Lung (tissue), 17 donors: ENCODE measurements at places on chromosomes 5 and 9.

DNA sequence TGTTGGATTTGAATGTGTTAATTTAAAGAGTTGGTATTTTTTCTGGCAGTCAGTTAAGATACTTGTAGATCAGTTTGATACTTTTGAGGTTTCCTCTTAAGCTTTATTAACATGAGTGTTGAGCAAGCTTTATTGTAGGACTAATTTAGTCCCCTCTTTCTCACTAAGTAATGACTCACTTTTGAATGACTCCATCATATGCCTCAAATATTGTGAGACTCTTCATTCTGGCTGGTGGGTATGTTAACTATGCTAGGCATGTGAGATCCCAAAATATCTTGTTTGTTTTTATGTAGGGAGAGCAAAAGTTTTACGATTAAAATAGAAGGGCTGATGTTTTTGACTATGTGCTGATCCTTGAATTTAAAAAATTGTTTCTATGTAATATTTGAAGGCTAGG is 355.7 kb downstream of the IZUMO3 start:
- no peak for DNase-seq

GRCh38 chr9:79432485-79432884 is 139.3 kb upstream of the TLE4 start:
- no peak for DNase-seq

- DNase-seq, result no peak
Measured at GRCh38 chr5:173310218-173310769, 17.9 kb downstream of the STC2 start.

DNA sequence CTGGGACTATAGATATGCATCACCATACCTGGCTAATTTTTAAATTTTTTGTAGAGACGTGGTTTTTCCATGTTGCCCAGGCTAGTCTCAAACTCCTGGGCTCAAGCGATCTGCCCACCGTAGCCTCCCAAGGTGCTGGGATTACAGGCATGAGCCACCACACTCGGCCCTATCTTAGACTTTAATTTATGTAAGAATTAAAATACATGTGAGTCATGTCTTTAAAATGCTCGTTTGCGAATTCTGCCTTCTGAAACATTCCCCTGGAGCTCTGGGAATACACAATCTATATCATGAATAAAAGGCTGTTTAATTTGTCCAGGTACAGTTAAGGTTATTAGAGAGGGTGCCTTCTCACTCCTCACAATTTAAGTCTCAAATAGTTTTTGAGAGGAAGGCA is 32.8 kb downstream of the RHOBTB3 start:
- no peak for DNase-seq

DNA sequence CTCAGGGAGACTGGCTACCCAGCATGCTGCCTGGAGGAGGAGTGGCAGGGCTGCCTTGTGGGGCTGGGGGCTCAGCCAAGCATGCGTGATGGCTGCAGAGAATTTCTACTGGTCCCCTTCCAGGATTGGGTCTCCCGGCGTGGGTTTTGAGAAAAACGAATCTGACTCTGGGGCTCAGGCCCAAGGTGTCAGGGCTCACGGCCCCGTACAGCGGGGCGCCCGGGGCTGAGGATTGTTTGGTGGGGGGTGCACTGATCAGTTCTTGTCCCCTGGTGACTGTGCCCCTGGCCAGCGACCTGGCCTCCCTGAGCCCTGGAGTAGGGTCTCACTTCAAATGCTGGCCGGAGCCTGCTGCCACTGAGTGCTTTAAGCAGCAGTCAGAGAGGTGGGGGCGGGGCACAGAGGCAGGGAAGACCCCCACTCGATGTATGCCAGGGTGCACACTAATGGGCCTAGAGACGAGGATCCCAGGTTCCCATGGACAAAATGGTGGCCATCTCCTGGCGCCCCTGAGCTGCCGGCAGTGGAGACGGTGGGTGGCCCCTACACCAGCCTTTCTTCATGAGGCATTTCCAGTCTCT is 45.5 kb upstream of the RNU6ATAC start:
- DNase-seq, result peak; percentile 3

GRCh38 chr9:14412775-14413174 is 98.8 kb upstream of the NFIB start:
- DNase-seq, result no peak

DNA sequence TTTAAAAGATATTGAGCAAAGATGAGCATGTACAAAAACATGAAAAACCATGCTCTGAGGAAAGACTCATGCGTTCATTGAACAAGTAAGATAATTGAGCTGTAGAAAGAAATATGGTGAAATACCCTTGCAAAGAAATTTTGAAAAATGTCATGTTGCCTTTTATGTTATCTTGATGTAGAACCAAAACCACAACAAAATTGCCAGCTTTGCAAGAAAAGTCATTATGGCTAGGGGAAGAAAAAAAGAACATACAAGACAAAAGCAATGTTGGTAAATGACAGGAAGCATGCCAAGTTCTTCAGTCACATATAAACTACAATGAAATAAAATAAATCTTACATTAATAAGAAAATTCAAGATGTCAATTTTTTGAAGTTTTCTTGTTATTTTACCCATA is 368.0 kb downstream of the IRX1 start:
- DNase-seq, result no peak

DNA sequence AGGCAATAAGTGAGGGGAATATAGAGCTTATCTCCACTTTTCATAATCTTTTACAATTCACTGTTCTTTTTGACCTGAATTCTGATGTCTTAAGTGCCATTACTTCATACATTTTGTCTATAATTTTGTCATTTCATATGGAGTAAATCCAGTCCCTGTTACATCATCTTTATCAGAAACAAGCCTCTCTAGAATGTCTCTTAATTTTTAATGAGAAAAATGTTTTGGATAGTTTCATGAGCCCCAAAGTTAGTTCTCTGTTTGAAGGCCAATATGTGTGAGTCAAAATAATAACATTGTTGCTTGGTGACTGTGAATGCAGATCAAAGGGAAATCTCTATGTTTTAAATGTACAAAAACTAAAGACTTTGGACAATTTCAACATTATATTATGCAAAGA is 329.6 kb upstream of the ARRDC3 start:
- DNase-seq, result no peak

GRCh38 chr5:114360816-114361723 is 800 bp upstream of the KCNN2 start:
- DNase-seq, result peak; percentile 42

DNA sequence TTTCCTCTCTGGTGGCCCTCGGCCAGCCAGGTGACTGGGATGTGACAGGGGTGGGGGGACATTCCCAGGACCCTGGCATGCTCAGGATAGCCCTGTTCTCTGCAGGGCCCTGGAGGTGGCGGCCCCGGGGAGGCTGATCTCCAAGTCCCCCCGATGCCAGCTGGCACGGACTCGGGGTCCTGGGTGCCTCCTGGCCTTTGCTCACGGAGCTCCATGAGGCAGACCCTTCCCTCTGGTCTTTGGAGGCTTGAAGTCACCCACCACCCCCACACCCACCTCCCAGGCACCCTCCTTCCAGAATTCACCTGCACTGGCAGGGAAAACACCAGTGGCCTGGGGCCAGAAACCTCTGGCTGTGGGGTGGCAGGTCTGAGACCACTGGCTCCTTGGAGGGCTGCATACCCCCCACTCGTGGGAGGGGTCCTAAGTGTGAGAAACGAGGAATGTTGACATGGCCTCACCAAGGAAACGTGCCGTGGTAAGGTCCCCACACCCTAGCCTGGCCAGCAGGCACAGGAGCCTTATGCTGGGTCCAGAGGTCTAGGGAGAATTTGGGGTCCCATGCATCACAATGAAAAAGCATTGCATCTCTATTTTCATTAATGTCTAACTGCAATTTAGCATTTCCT is 130.8 kb upstream of the FAM120A start:
- DNase-seq, result no peak

- no peak for DNase-seq
Measured at GRCh38 chr9:3751125-3751758, 225.4 kb upstream of the RFX3 start.

DNA sequence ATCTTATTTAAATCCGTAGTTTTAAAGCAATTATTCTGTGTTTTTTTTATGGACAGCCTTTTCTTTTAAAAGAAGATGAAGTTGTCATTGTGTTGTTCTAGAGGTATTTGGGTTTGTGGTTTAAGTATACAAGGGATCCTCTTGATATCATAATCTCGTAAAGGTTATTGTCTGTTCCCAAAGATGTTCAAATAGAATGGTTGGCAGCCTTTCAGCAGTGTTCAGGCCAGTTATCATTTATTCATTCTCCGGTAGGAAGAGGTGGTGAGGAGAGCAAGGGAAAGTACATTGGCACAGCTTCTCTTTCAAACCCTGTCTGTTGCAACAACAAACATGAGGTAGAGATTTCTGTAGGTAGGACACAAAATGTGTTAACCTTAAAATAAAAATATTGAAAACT is 147.0 kb downstream of the FOCAD start:
- no peak for DNase-seq

DNA sequence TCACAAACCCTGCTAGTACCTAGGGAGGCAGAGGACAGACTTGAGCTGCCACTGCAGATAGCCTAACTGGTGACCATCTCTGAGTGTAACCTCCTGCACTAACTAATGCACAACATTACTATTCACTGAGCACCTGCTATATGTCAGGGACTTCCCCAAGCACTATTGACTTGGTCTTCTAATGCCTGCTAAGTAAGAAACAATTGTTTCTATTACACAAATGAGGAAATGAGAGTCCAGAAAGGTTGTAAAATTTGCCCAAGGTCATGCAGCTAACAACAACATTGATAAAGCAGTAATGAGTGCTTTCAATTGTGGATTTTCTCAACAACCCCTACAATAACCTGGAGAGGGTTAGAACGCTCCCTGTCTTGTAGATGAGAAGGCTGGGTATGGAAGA is 183.7 kb downstream of the ZNF462 start:
- DNase-seq, result no peak

- no peak for DNase-seq
Measured at GRCh38 chr5:180339583-180340183, 13.5 kb downstream of the GFPT2 start.

- DNase-seq, result no peak
Measured at GRCh38 chr5:73694089-73694488, 68.1 kb downstream of the ARHGEF28 start.

DNA sequence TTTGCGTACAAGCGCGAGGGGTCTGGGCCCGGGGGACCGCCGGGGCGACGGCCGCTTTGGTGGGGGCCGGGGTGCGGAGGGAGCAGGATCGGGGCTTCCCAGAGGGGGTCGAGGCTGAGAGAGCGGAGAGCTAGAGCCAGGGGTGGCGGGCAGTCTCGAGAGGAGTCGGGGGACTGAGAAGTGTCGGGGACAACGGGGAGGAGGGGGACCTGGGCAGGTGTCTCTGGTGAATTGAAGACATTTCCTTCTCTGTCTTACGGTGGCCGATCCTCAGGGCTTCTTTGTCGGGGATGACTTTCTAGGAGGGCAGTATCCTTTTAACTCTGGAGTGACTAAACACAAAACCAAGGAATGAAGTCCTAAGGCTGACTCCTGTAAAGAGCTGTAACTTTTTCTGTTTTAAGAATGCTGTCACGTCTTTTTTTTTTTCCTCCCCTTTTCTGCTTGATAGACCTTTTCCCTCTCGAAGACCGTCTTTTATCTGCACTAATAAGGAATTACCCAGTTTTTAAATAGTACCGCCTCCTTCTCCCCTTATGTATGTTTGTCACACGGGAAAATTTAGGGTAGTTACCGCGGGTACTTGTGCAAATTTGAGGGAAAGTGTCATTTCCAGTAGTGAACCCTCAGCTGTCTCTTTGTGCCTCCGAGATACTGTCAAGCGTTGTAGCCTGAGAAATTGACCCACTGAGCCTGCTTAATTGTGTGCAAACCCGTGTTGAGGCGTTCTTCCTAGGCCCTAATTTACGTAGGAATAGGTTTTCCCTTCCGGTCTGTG is 822 bp downstream of the DENND4C start:
- peak; percentile 42 for DNase-seq

GRCh38 chr5:163772644-163773043 is 267.2 kb downstream of the MAT2B start:
- DNase-seq, result no peak

DNA sequence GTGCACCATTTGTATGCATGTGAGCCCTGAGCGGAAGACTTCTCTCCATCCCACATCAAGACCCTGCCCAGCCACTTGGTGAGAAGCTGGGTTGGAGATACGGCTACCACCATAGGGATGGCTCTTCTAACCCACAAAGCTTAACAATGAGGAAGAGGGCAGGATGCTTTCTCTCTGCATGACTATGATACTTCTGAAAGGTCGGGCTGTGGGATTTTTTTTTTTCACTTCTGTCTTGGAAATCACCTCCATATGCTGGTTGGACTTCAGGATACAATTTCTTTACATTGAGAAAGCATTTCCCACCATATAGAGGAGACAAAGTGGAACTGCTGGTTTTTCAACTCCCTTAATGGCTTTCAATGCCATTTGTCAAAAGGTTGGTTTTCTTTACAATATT is 30.5 kb downstream of the ZNF366 start:
- DNase-seq, result no peak

GRCh38 chr5:67238191-67238590 is 41.6 kb upstream of the CD180 start:
- no peak for DNase-seq

GRCh38 chr9:88696501-88696900 is 161.5 kb downstream of the NXNL2 start:
- DNase-seq, result no peak

GRCh38 chr5:155827949-155828348 is 499.0 kb upstream of the SGCD start:
- no peak for DNase-seq

- DNase-seq, result peak; percentile 42
Measured at GRCh38 chr9:16624744-16625117, 245.7 kb downstream of the BNC2 start.

DNA sequence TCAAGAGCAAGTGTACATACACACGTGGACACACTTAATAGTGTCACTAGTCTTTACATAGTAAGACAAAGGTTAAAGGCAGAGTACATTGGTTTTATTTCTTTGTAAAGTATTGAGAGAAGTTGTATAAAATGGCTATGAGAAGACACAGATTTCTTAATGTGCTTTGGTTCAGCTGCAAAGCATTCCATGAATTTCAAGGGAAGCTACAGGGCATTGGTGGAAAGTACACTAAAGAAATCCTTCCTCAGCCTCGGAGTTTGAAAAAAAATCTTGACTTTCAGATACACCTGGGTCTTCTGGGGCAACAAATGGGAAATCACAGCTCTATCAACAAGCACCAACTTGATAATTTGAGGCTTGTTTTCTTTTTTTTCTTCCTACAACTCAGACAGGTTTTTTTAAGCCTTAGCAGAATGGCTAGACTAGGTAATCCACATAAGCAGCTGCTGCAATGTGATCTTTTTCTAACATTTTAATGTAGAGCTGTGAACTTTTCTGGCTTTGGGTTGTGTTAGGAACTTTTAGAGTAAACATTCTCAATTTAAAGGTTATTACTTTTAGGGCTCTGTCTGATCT is 140.4 kb upstream of the FST start:
- DNase-seq, result no peak

- no peak for DNase-seq
Measured at GRCh38 chr5:76805821-76806505, 12.9 kb upstream of the F2RL1 start.
